GM23248 (cell line): ENCODE measurements at places on chromosomes 2 and 18. TPM values are rescaled to one million over a fixed set of nuclear protein-coding genes. Genes with fewer than 3 reads are reported as not detected.

The PCARE gene
- total RNA-seq = not detected in 2 replicates

The UGT1A1 gene
- not detected in 2 replicates for total RNA-seq

The CDK15 gene
- 1.3 and 3.2 TPM in 2 replicates for total RNA-seq

The ASPRV1 gene
- total RNA-seq = under 0.01 and 0.86 TPM in 2 replicates

The CROCC2 gene
- total RNA-seq = under 0.01 and 2.4 TPM in 2 replicates

The ALLC gene
- not detected in 2 replicates for total RNA-seq

The MEIS1 gene
- total RNA-seq = 19.1 and 21.4 TPM in 2 replicates

The VIT gene
- 0.22 TPM in 1 of 2 replicates, not detected in the other for total RNA-seq

GRCh38 chr2:125870264-125870663 is 785.7 kb upstream of the GYPC start:
- no peak overlapping the region for H3K4me3 ChIP-seq
- H3K27ac ChIP-seq = no peak overlapping the region
- no peaks in the 10 kb centered on the region for H3K36me3 ChIP-seq
- no peaks in the 10 kb centered on the region for H3K27me3 ChIP-seq
- no peaks in the 10 kb centered on the region for H3K4me1 ChIP-seq

- peak; percentile 80 for DNase-seq
- H3K27me3 ChIP-seq = no peaks in the 10 kb centered on the region
- no peak overlapping the region for H3K4me3 ChIP-seq
- H3K36me3 ChIP-seq = no peaks in the 10 kb centered on the region
- peaks cover 74% of the 10 kb centered on the region for H3K4me1 ChIP-seq
Observed at GRCh38 chr2:220276741-220277444, 649.5 kb downstream of the SLC4A3 start.

DNA sequence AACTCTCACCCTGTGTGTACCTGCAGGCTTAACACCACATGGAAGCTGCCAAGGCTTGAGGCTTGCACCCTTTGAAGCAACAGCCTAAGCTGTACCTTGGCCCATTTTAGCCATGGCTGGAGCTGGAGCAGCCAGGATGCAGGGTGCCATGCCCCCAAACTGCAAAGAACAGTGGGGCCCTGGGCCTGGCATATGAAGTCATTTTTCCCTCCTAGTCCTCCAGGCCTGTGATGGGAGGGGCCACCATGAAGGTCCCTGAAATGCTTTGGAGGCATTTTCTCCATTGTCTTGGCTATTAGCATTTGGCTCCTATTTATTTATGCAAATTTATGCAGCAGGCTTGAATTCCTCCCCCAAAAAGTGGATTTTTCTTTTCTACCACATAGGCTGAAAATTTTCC is 238.4 kb downstream of the CDCA7 start:
- no peaks in the 10 kb centered on the region for H3K36me3 ChIP-seq
- no peak overlapping the region for H3K4me3 ChIP-seq
- DNase-seq = no peak
- no peaks in the 10 kb centered on the region for H3K27me3 ChIP-seq
- H3K27ac ChIP-seq = no peak overlapping the region
- H3K4me1 ChIP-seq = peaks cover 9% of the 10 kb centered on the region; the same call in 1 of the 2 replicates

- no peaks in the 10 kb centered on the region for H3K27me3 ChIP-seq
- H3K4me3 ChIP-seq = peak overlapping the region; percentile 63
- peaks cover 32% of the 10 kb centered on the region for H3K36me3 ChIP-seq
- H3K4me1 ChIP-seq = peaks cover 62% of the 10 kb centered on the region
- DNase-seq = peak; percentile 57
- peak overlapping the region; percentile 79 for H3K27ac ChIP-seq
Observed at GRCh38 chr2:207142461-207142860, 23.3 kb downstream of the KLF7 start.

DNA sequence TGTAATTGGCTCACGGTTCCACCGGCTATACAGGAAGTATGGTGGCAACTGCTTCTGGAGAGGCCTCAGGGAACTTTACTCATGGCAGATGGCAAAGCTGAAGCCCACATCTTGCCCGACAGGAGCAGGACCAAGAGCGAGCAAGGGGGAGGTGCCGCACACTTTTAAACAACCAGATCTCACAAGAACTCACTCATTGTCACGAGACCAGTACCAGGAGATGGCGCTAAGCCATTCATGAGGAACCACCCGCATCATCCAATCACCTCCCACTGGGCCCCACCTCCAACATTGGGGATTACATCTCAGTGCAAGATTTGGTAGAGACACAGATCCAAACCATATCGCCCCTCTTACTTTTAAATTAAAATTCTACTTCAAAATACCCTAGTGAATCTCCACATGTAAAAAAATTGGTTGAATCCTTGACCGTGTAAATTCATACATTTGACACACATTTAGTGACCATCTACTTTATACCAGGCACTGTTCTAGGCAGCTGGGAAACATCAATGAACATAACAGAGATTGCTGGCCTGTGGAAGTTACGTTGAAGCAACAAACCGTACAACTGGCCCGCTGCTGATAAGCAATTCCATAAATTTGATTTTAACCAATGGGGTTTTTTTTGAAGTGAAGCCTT is 87.6 kb downstream of the ALPK2 start:
- peaks cover 32% of the 10 kb centered on the region; the same call in 1 of the 2 replicates for H3K36me3 ChIP-seq
- no peaks in the 10 kb centered on the region for H3K27me3 ChIP-seq
- peaks cover 26% of the 10 kb centered on the region for H3K4me1 ChIP-seq
- peak overlapping the region; percentile 87 for H3K27ac ChIP-seq

- 0 out of 2 replicates have a peak, but pooled peaks cover 6% of the 10 kb centered on the region for H3K4me1 ChIP-seq
- H3K4me3 ChIP-seq = no peak overlapping the region
- H3K27me3 ChIP-seq = peaks cover 6% of the 10 kb centered on the region
- no peak for DNase-seq
- no peaks in the 10 kb centered on the region for H3K36me3 ChIP-seq
Observed at GRCh38 chr2:121098556-121098955, 186.4 kb downstream of the TFCP2L1 start.

DNA sequence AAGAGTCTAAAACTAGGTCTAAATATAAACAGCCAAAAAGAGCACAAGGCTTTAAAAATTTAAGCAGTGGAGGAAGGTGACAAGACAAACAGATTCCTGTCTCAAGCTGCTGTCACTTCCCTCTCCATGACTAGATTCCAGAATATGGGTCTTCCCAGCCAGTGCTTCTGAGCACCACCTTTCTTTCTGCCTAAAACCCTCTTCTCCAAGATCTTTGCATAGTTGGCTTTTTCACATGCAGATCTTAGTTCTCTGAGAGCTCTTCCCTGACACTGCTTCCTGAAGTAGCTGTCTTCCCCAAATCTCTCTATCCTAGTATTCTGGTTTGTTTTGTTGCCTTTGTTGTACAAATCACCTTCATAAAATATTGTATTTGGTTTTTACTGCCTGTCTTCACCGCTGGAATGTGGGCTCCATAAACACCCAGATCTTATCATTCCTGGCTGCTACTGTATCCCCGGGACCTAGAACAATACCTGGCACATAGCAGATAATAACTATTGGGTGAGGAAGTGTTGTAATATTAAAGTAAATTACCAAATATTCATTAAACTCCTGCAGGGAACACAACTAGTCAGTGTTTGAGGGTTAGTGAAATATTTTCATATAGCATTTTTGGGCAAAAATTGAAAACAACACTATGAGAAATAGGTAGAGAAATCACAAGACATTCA is 150.2 kb downstream of the CCDC85A start:
- peaks cover 15% of the 10 kb centered on the region; the same call in 1 of the 2 replicates for H3K4me1 ChIP-seq
- no peak overlapping the region for H3K27ac ChIP-seq
- no peak overlapping the region for H3K4me3 ChIP-seq
- no peaks in the 10 kb centered on the region for H3K36me3 ChIP-seq

- H3K4me3 ChIP-seq = no peak overlapping the region
- DNase-seq = no peak
- H3K36me3 ChIP-seq = no peaks in the 10 kb centered on the region
- H3K27me3 ChIP-seq = no peaks in the 10 kb centered on the region
- H3K27ac ChIP-seq = no peak overlapping the region
Observed at GRCh38 chr2:227880460-227880859, 9.0 kb downstream of the DAW1 start.

GRCh38 chr2:118882693-118883336 is 35.4 kb upstream of the EN1 start:
- H3K36me3 ChIP-seq = no peaks in the 10 kb centered on the region
- H3K27ac ChIP-seq = no peak overlapping the region
- DNase-seq = peak; percentile 81
- H3K4me3 ChIP-seq = peak overlapping the region; percentile 72

DNA sequence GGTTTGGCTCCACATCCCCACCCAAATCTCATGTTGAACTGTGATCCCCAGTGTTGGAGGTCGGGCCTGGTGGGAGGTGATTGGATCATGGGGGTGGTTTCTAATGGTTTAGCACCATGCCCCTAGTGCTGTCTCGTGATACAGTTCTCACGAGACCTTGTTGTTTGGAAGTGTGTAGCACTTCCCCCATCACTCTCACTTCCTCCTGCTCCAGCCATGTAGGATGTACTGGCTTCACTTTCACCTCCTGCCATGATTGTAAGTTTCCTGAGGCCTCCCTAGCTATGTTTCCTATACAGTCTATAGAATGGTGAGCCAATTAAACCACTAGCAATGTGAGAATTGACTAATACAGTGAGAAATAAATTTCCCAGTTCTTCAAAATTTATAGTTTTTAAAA is 325.9 kb downstream of the FSIP2 start:
- H3K36me3 ChIP-seq = no peaks in the 10 kb centered on the region
- no peak overlapping the region for H3K4me3 ChIP-seq
- H3K27ac ChIP-seq = no peak overlapping the region
- no peaks in the 10 kb centered on the region for H3K4me1 ChIP-seq
- H3K27me3 ChIP-seq = no peaks in the 10 kb centered on the region

DNA sequence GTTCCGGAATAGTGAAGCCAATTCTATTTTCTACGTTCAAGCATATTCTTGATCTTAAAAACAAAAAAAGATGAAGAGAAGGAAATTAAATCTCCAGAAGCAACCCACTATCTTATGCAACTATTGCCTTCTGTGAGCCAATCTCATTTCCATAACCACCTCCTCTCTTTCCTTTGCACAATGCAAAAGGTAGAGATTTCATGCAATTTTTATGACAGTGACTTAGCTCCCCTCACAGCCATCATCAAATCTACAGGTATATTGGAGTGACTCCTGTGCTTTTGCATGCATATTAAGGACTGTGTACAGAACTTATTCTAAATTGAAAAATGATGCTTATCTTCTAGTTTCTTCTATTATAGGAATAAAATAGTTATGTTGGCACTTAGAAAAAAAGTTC is 191.8 kb downstream of the DCC start:
- no peaks in the 10 kb centered on the region for H3K27me3 ChIP-seq
- no peaks in the 10 kb centered on the region for H3K4me1 ChIP-seq
- no peak overlapping the region for H3K4me3 ChIP-seq
- DNase-seq = no peak
- no peaks in the 10 kb centered on the region for H3K36me3 ChIP-seq
- H3K27ac ChIP-seq = no peak overlapping the region

GRCh38 chr2:23519334-23519651 is 134.3 kb downstream of the KLHL29 start:
- peaks cover 10% of the 10 kb centered on the region for H3K4me1 ChIP-seq
- no peak overlapping the region for H3K27ac ChIP-seq
- no peaks in the 10 kb centered on the region for H3K36me3 ChIP-seq
- peak; percentile 51 for DNase-seq
- no peaks in the 10 kb centered on the region for H3K27me3 ChIP-seq

DNA sequence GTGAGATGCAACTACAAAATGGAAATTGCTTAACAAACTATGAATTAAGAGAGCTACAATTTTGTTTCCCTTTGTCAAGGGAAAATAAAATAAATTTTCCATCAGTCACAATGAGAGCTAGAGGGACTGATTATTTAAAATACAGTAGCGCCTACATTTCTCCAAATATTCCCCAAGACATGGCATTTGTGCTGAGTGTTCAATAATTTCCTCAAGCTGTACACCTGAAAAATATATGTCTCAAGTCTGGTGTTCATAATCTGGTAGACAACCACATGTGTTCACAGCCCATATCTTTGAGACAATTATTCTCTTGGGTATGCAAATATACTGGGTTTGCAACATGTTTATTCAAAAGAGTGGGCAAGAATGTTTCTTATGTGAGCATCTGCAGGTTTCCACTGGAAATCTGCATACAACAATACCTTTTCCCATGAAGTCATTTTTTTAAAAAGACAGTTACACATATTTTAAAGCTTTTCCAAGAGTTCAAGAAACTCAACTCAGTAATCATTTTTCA is 240.1 kb upstream of the VRK2 start:
- no peak for DNase-seq
- no peaks in the 10 kb centered on the region for H3K36me3 ChIP-seq
- H3K4me1 ChIP-seq = no peaks in the 10 kb centered on the region
- no peak overlapping the region for H3K27ac ChIP-seq
- H3K27me3 ChIP-seq = 0 out of 2 replicates have a peak, but pooled peaks cover 4% of the 10 kb centered on the region

- H3K4me1 ChIP-seq = peaks cover 9% of the 10 kb centered on the region
- DNase-seq = peak; percentile 92
- H3K36me3 ChIP-seq = no peaks in the 10 kb centered on the region
- no peak overlapping the region for H3K4me3 ChIP-seq
Observed at GRCh38 chr2:43184339-43184895, 42.0 kb downstream of the ZFP36L2 start.

- no peak overlapping the region for H3K4me3 ChIP-seq
- peaks cover 53% of the 10 kb centered on the region for H3K36me3 ChIP-seq
- no peak overlapping the region for H3K27ac ChIP-seq
Observed at GRCh38 chr2:75495862-75496261, 64.9 kb downstream of the EVA1A start.

DNA sequence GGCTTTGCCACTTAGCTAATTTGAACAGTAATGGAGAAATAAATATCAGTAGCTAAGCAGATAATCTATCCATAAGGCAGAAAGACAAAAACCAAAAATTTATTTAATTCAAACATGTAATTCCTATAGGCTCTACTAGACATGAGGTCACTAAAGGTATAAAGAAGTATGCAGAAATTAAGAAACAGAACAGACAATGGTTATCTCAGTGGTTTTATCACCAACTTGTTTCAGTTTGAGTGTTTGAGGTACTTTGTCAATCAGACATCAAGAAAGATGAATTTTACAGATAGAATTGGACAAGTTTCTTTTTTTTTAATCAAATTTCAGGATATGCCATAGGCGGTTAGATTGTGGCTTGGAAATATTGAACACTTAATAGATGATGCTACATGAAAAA is 67.4 kb upstream of the ZEB2 start:
- no peak overlapping the region for H3K4me3 ChIP-seq
- H3K36me3 ChIP-seq = no peaks in the 10 kb centered on the region
- no peak for DNase-seq
- H3K4me1 ChIP-seq = peaks cover 13% of the 10 kb centered on the region
- no peak overlapping the region for H3K27ac ChIP-seq
